Amygdala (tissue), 56 donors: ENCODE measurements at places on chromosomes 5 and 9.
A peak's percentile ranks its signal among the peaks of the same experiment; 100 is the strongest.

GRCh38 chr5:120533581-120533980 is 69.5 kb downstream of the PRR16 start:
- no peak for DNase-seq

GRCh38 chr9:137056739-137057415 is 3.0 kb upstream of the ENTPD2 start:
- DNase-seq: no peak

- DNase-seq: no peak
Observed at GRCh38 chr9:130626249-130626996, 38.0 kb upstream of the PRDM12 start.

DNA sequence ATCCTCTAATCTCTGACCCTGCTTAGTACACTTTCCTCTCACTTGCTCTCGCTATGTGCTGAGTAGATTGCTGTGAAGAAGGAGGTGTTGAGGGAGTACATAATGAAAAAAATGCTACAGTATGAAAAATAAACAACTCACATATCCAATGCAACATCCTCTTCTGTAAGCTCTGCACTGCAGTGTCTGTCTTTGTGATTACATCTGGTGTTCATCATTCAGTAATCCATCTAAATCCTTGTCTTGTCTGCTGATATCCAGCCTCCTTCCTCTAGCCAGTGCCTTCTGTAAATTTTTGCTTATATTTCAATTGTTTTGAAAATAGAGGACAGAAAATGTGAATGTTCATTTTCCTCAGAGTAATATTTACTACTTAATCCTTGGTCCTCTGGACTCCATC is 57.4 kb upstream of the CDH12 start:
- no peak for DNase-seq

- no peak for DNase-seq
Observed at GRCh38 chr9:32665101-32665500, 29.6 kb upstream of the TAF1L start.

DNA sequence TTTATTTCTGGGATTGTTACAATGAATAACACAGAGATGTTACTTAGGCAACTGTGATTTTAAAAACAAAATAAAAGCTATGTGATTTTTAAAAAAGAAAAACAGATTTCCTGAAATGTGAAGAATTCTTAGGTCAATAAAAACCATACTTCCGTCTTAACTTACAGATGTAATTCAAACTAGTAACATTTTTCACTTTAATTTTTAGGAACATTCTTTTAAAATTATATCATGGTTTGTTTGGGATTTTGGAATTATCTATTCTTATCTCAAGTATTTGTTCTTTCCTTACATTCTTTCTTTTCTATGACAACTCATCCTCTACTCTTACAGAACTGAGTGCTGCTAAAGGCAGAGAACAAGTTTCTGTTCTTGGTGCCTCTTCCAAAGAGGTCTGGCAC is 159.5 kb downstream of the RAPGEF6 start:
- DNase-seq: no peak

GRCh38 chr9:73074176-73074708 is 77.4 kb upstream of the ANXA1 start:
- no peak for DNase-seq

GRCh38 chr5:134769206-134769605 is 10.6 kb downstream of the DDX46 start:
- DNase-seq: no peak

GRCh38 chr9:111897601-111898137 is 1.1 kb downstream of the UGCG start:
- DNase-seq: no peak

GRCh38 chr5:143231973-143232812 is 171.3 kb downstream of the NR3C1 start:
- DNase-seq: no peak

GRCh38 chr5:34555699-34556508 is 100.2 kb upstream of the RAI14 start:
- no peak for DNase-seq

- no peak for DNase-seq
Observed at GRCh38 chr5:115855959-115856358, 14.2 kb downstream of the AP3S1 start.

DNA sequence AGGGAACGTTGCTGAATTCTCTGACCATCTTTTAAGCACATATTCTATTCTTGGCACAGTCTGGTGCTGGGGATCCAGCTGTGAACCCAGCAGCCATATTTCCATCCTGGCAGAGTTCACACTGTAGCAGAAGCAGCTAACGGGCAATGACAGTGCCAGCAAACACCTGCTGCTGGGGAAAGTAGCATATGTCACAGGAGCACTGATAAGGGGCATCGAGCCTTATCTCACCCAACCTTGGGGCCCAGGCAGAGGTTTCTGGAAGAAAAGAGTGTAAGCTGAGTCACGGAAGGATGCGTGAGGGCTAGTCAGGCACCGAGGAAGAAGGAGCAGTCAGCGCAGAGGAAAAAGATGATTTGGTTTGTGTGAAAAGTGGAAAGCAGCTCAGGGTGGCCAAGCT is 1.1 kb downstream of the NDOR1 start:
- DNase-seq: no peak

- DNase-seq: no peak
Observed at GRCh38 chr9:112495614-112496013, 9.0 kb downstream of the KIAA1958 start.

GRCh38 chr5:23977365-23977764 is 470.0 kb downstream of the PRDM9 start:
- no peak for DNase-seq

DNA sequence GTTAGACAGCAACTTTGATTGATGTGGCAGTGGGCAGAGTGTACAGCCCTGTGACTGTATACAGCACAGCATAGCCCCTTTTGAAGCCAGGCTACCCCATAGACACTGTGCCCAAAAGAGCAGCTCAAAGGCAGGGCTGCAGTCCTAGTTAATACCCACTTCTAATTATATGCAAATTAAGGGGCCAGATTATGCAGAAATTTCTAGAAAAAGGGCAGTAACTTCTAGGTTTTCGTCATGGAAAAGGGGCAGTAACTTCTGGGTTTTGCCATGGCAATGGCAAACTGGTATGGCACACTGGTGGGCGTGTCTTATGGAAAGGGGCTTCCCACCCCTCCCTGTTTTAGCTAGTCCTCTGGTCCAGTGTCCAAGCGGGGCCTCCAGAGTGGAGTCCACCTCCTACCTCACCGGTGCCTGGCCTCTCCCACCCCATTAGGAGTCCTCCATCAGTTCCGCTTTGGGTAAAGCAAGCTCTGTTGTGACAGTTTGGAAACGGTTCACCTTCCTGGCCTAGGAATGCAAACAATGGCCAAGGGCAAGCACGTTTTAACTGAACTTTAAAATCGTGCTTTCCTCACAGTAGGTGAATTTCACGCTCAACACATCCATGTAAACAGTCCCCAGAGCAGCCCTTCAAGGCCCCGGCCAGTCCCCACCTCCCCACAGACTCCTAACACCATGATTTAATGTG is 5.6 kb downstream of the ADAMTS13 start:
- no peak for DNase-seq

DNA sequence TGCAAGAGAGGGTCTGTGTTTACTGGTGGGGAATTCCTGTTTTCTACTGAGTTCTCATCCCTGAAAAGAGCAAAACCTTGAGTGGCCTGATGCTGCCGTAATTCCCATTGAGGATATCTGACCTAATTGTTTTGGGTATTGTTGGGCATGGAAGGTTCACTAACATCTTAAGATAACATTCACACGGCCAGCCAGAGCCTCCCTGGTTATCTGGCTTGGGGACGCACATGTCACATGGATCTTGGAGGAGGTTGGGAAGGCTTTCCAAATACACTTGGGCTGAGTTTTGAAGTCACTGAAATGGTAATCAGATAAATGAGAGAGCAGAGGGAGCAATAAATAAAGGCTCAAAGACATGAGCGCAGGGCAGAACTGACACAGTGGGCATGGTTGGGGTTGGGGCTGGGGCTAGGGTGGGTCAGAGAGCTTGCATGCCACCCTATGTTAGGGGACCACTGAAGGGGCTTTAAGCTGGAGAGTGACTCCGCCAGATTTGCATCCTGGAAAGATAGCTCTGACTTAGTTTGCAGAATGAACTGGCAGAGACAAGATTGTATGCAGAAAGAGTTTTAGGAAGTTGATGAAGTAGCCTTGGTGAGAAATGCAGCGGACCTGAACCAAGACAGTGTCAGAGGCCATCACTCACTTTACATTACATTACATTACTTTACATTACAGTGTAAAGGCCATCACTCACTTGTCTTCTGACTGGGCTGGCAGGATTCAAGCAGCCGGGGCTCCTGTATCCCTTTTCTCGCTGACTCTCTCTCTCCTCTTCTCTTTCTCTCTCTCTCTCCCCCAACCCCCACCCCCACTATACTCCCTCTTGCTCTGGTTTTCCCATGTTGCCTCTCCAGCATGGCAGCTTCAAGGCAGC is 24.2 kb downstream of the SLC1A1 start:
- no peak for DNase-seq

DNA sequence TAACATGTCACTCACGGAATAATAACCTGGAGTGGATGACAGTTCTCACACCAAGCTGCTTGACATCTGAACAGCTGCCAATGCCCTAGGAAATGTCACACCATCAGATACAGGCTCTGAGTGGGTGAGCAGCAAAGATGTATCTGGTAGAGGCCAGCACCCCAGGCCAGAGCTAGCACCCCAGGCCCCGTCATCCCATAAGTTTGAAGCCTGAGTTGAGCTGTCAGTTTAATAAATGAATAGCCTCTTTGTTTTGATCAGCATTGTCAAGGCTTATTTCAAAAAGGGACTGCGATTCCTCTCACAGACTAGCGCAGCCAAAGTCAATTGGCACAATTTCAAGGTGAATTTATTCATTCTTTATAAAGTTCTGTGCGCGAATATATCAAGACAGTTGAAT is 1327.1 kb downstream of the MAT2B start:
- no peak for DNase-seq

DNA sequence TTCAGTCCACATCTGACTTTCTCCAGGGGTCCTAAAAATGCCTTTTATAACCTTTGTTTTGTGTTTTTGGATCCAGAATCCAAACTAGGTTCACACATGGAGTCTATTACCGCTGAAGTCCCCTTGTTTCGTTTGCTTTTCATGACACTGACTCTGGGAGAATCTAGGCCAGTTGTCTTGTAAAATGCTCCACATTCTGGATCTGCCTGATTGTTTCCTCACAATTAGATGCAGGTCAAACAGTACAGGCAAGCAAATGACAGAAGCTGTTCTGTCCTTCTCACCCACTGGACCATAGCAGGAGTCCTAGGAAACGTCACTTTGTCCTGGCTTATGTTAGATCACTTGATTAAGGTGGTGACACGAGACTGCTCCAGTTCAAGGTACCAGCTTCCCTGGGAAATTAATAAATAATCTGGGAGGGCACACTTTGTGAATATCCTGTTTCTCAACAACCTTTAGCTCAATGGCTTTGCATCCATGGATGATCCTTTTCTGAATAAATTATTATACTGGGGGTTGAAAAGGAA is 34.1 kb downstream of the FABP6 start:
- no peak for DNase-seq

DNA sequence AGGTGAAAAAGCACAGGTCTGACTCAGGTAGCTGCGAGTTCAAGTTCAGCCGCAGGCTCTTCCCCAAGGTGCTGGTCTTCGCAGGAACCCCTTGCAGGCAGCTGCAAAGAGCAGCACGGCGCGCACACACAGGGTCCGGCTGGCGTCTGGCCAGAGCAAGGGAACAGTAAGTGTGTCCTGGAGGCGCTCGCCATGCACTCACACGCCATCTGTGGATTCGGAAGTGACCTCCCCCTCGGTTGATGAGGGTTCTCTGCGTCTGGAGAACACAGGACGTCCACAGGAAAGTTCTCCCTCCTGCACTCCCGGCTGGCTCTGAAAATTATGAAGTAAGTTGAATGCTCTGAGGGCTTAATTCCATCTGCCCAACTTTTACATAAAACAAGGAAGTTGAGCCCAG is 14.0 kb upstream of the EGFL7 start:
- DNase-seq: no peak

DNA sequence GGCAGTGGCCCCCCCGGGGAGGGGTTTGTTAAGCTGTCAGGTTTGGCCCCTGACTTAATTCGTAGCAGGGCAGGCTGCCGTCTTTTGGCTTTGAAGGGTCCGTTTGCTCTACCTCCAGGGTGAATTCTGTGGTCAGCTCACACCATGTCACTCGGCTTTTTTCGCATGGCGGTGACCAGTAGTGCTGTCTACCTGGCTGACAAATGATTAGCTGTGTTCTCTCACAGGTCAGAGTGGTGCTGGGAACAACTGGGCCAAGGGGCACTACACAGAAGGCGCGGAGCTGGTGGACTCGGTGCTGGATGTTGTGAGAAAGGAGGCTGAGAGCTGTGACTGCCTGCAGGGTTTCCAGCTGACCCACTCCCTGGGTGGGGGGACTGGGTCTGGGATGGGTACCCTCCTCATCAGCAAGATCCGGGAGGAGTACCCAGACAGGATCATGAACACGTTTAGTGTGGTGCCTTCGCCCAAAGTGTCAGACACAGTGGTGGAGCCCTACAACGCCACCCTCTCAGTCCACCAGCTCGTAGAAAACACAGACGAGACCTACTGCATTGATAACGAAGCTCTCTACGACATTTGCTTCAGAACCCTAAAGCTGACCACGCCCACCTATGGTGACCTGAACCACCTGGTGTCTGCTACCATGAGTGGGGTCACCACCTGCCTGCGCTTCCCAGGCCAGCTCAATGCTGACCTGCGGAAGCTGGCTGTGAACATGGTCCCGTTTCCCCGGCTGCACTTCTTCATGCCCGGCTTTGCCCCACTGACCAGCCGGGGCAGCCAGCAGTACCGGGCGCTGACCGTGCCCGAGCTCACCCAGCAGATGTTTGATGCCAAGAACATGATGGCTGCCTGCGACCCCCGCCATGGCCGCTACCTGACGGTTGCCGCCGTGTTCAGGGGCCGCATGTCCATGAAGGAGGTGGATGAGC is 1.4 kb downstream of the TUBB4B start:
- DNase-seq: no peak

DNA sequence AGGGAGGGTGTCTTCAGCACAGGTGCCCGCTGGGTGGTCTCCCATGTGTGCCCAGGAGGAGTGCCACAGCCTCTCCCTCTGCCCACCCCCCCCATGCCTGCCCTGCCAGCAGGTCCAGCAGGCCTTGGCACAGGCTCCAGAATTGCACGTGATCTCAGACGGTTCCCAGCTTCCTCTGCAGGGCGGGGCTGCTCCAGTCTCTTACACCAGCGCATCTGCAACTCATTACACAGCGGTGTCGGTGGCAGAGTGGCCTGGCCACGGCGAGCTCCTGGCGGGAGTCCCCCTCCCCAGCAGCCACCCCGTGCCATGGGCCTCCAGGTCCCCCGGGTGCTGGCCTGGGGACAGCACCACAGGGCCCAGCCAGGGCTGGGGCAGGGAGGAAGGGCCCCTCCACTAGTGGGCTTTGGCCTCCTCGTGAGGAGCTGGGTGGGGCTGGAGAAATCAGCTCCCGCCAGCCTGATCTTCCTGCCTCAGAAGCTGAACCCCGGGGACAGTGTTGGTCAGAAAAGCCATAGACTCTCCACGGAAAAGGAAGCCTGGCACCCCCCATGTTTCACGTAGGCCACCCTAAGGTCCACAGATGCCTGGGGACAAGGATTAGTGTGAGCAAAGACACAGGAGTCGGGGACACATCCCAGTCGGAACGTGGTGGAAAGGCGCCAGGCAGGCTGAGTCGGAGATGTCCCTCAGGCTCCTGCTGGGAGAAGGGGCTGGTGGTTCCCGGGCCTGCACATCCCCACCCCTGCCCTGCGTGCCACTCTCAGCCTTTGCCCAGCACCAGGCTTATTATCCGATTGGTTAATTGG is 40.2 kb downstream of the RXRA start:
- peak; percentile 90 for DNase-seq

- no peak for DNase-seq
Observed at GRCh38 chr9:117938896-117939295, 234.7 kb downstream of the TLR4 start.

GRCh38 chr5:146447734-146448380 is 724 bp downstream of the TCERG1 start:
- DNase-seq: no peak

- DNase-seq: no peak
Observed at GRCh38 chr9:20002011-20002410, 213.2 kb upstream of the SLC24A2 start.
